ENCODE measurements at places on chromosomes 5 and 9.

DNA sequence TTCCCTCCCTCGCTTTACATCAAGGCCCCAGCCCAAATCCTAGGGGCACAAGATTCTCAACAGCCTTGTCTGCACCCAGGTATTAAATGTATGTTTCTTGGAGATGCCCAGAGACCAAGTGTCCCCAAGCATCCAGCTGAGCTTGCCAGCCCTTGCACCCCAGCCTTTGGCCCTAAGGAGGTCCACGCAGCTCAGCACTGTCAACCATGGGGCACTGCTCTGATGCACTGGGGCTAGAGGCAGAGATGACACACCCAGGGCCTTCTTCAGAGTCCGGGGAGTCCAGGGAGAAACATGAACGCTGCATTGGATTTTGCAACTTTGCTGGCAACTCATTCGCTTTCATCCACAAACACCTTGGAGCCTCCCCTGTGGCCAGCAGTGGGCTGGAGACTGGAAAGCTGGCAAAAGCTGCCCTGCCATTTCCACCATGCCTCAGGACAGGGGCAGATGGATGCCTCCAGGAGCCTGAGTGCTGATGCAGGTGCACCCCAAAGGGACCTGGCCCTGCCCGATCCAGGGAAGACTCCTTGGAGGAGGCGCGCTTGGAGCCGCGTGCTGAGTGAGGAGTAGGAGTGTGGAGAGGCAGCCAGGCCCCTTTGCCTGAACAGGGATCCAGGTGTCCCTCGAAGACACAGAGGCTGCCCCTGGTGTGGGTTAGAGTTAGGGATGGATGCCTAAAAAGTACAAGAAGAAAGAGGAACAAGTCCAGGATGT, 19.3 kb downstream of the PAEP start:
- no peak for DNase-seq

DNA sequence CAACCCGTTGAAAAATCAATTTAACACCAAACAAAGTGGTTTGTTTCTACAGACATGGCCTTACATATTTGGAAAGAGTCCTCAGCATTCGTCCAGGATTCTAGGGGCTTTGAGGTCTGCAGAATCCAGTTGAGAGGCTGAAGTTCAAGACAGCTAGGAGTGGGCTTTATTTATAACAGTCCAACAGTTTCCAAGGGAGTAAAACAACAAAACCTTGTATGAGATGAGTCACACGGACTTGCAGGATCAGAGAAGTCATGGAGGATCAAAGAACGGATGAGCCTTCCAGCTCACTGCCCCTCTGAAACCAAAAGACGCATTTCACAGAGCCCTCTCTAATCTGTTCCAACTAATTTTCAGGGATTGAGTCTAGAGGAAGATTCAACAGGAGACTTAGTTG, 11.1 kb upstream of the ESM1 start:
- peak; percentile 74 for DNase-seq

DNA sequence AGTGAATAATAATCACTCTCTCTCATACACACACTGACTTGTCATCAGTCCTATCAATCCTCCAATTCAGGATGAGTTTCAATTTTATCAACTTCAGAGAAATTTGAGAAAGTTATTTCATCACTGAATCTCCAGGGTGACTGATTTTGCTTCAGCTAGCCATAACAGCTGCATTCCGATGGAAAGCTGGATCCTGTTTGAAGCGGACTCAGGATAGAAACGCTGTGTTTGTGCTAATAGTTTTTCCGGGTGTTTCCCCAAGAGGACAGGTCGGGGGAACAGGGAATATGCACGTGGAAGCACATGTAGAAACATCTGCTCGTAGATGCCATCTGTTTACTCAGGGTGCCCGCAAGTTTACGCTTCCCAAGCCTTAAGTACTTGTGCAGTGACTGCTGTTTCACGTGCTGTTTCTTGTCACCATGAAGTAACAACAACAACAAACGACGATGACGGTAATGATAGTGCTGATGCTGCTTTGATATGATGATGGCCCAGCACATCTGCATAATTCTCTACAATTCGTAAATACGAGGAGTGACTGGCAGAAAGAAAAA, 263.7 kb upstream of the DAPK1 start:
- no peak for DNase-seq

- DNase-seq: no peak
Measured at GRCh38 chr9:132142924-132143323, 18.9 kb upstream of the NTNG2 start.

- peak; percentile 93 for DNase-seq
Measured at GRCh38 chr9:2570615-2571479, 50.7 kb upstream of the VLDLR start.

- peak; percentile 97 for DNase-seq
Measured at GRCh38 chr9:130689937-130690700, 3.5 kb upstream of the EXOSC2 start.

DNA sequence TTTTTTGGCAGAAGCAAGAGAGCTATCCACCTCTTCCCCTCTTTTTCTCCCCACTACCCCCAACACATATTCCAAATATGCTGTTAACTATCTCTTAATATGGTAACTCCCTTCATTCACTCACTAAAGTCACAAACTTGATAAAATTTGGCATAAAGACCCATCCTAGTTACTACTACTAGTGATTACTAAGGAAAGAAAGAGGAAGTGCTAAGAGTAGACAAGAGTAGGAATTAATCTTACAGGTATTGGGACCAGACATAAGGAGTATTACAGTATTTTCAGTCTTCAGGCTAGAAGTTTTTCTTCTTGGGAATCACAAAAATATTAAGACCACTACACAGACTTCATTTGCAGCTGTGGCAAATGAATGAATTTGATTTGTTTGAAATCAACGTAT, 2.2 kb downstream of the ADAMTS6 start:
- no peak for DNase-seq

DNA sequence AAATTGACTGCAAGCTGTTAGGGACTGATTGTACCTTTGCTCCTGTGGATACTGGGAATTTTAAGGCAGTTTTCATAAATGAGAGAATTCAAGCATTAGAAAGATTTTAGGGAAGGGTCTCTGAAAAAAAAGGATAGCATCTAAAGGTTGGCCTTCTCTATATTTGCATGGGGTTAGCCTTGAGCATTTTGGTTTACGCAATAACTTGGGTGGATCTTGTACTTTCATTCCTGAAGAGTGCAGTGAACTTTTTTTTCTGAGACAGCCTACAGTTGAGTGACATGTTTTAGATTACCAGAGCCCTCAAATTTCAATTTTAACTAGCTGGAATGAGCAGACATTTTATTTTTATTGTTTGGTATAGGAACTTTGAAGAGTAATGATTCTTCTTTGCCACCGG, 91.6 kb upstream of the NR3C1 start:
- DNase-seq: no peak

GRCh38 chr5:88502179-88503040, 233.8 kb upstream of the TMEM161B start:
- DNase-seq: peak; percentile 33

DNA sequence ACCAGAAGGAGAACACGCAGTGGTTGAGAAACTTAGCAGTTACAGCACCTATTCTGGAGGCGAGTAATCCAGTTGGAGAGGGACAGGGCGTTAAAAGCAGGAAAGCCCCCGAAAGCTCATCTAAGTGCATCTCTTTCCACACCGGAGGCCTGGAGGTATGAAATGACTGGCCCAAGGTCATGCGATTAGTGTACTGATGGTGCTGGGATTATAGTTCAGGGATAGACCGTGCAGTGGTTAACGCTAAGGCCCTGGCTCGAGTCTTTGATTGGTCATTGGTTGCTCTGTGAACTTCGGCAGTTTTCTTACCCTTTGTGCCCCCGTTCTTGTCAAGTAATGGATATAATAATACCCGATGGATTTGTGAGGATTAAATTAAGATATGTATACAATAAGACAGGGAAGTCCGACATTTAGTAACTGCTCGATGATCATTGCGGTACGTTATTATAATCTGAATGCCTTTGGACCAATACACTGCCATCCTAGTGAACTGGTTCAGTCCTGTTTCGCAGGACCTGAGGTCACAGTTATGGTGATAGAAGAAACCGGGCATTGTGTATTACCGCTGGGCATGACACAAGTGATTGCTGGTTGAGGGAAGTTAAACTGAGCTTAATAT, 960 bp downstream of the CANX start:
- DNase-seq: peak; percentile 29

- DNase-seq: no peak
Measured at GRCh38 chr5:25974451-25974850, 1063.9 kb downstream of the CDH9 start.

GRCh38 chr9:114448706-114449105, 56.6 kb downstream of the WHRN start:
- peak; percentile 91 for DNase-seq

DNA sequence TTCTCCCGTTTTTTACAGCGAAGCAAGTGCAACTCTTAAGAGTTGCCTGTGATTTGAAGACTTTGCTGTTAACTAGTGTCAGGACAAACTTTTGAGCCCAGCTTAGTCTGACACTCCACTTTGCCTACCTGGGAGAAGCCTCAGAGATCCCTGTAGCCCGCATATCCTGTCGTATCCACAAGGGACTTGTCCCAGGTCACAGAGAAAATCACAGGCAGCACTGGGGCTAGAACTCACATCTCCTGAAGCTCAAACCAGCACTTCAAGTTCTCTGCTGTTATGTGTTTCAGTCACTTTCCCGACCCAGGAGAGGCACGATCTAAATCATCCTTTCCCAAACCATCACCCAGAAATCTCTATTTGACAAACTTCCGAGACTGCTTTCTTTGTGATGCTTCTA, 584.5 kb downstream of the ACTL7B start:
- no peak for DNase-seq

- DNase-seq: no peak
Measured at GRCh38 chr5:42852826-42853225, 41.1 kb upstream of the SELENOP start.

DNA sequence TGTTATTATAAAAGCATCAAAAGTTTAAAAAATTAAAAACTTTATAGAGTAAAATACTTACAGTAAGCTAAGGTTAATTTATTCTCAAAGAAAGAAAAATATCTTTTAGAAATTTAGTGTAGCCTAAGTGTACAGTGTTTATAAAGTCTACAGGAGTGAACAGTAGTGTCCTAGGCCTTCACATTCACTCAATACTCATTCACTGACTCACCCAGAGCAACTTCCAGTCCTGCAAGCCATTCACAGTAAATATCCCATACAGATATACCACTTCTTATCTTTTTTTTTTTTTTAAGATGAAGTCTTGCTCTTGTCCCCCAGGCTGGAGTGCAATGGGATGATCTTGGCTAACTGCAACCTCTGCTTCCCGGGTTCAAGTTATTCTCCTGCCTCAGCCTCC, 73.1 kb upstream of the FST start:
- DNase-seq: peak; percentile 77

- DNase-seq: peak; percentile 90
Measured at GRCh38 chr5:139660105-139660922, 12.2 kb downstream of the CXXC5 start.

DNA sequence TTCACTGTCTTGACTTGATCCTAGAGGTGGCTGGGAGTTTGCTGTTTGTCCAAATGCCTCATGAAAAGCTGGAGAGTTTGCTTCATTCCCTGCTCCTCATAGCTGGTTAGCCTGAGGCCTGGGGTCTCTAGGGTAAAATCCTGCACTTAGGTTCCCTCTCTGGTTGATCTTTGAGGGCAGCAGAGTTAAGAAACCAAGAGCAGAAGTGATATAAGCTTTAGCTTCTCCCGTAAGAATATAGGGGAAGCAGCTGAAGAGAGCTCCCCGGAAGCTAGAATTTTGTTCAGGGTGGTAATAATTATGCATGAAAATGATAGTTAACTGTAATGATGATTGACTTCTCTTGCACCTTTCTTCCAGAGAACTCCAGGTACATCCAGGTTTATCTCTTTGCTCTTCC, 1.4 kb downstream of the FAM53C start:
- DNase-seq: no peak

DNA sequence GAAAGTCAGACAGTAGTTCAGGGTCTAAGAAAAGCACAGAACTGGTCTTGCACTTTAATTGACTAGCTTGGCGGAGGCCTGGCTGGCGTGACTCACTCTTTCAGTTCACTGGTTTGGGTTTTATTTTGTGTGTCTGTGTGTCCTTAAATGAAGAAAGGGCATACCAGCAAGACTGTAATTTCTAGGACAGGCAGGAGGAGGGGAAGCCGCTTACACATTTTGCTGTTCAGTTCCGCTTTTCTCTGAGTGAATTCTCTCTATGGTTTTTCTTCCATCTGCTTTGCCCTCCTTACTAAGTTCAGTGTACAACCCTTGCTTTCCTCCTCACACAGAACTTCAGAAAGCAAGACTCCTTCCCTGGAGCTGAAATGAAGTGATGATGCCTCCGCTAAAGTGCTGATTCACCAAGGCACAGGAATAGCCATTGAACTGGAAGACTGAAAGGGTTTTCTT, 150.8 kb downstream of the MEF2C start:
- no peak for DNase-seq
